ENCODE measurements at places on chromosomes 13 and 19.
A peak's percentile ranks its signal among the peaks of the same experiment; 100 is the strongest.

DNA sequence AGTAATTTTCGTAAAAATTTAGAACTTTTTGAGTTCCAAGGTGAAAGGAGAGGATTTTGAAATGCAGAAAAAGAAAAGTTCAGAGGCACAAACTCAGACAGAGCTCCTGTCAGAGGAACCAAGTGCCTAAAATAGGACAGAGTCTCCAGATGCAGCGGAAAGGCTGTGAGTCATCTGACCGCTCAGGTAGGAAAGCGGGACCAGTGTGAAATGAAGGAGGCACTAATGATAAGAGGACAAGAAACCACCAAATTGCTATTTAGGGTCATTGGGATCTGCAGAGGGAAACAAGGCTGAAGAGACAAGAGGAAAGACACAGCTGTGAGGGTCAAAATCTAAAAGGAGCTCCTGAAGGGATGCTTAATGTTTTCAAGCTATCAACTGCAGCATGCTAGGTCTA is 34.9 kb downstream of the IRS2 start:
- no peak for DNase-seq

DNA sequence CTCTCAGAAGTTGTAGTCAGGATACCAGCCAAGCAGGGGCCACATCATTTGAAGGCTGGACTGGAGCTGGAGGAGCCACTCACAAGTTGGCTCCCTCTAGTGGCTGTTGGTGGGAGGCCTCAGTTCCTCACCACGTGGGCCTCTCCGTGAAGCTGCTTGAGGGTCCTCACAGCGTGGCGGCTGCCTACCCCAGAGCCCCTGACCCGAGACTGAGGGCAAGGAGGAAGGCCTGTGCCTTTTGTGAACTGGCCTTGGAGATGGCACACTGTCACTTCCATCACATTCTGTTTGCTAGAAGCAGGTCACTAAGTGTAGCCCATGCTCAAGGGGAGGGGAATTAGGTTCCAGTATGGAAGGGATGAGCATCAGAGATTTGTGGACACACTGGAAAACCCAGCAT is 14.6 kb downstream of the GNA11 start:
- peak; percentile 63 for DNase-seq

DNA sequence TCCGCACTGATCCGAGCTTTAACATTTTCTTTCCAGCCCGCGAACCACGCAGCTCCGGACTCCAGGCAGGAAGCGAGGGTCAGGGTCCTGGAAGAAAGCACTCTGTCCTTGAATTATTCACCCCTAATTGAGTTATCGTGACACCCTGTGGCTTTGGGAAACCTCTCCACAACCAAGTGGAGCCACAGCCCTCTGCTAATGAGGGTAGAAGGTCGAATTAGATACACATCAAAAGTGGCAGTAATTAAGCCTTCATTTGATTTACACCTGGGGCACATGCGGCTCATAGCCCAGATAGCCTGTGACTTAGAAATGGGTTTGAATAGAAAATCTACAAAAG is 15.9 kb upstream of the RNF17 start:
- DNase-seq, result no peak

DNA sequence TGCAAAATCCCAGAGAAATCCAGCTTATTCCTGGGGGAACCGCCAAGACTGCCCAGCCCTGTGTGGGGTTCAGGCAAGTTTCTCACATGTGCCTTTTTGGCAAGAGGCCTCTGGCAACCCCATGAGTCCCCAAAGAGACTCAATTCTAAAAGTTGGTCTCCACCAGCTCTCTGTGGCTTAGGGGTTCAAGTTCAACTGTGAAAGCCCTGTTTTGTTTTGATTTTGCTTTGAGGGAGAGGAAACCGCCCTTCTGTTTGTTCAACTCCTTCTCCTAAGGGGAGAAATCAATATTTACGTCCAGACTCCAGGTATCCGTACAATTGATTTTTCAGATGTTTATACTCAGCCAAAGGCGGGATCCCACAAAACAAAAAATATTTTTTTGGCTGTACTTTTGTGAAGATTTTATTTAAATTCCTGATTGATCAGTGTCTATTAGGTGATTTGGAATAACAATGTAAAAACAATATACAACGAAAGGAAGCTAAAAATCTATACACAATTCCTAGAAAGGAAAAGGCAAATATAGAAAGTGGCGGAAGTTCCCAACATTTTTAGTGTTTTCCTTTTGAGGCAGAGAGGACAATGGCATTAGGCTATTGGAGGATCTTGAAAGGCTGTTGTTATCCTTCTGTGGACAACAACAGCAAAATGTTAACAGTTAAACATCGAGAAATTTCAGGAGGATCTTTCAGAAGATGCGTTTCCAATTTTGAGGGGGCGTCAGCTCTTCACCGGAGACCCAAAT is 583 bp upstream of the LDLR start:
- DNase-seq, result no peak

DNA sequence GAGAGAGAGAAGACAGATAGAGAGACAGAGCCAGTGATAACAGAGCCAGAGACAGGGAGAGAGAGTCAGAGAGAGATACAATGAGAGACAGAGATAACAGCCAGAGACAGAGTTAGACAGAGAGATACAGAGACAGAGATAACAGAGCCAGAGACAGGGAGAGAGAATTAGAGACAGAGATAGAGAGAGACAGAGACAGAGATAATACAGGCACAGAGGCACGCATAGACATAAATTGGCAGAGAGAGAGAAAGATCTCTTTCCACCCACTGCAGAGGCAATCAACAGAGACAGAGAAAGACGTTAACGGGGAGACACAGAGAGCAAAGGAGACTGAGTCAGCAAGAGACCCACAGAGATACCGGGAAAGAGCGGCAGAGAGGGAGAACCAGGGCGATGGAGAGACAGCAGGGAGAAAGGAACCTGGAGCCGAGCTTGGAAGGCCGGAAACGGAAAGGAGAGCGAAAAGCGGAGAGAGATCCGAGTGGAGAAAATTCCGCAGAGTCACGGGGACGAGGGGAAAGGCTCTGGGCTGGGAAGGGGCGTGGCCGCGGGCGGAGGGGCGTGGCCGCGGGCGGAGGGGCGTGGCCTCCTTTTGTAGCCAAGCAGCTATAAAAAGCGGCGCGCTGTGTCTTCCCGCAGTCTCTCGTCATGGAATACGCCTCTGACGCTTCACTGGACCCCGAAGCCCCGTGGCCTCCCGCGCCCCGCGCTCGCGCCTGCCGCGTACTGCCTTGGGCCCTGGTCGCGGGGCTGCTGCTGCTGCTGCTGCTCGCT is at the start of gene TNFSF9:
TSS of gene TNFSF9 (plus strand) at position 641 of the 777 bp plus-strand sequence. CDS start at position 652, 11 bp downstream.
- DNase-seq, result peak; percentile 82

GRCh38 chr13:91660076-91660415 is 261.6 kb downstream of the GPC5 start:
- DNase-seq, result no peak

GRCh38 chr19:40365613-40366401 is 17.3 kb downstream of the PLD3 start:
- DNase-seq, result peak; percentile 10

DNA sequence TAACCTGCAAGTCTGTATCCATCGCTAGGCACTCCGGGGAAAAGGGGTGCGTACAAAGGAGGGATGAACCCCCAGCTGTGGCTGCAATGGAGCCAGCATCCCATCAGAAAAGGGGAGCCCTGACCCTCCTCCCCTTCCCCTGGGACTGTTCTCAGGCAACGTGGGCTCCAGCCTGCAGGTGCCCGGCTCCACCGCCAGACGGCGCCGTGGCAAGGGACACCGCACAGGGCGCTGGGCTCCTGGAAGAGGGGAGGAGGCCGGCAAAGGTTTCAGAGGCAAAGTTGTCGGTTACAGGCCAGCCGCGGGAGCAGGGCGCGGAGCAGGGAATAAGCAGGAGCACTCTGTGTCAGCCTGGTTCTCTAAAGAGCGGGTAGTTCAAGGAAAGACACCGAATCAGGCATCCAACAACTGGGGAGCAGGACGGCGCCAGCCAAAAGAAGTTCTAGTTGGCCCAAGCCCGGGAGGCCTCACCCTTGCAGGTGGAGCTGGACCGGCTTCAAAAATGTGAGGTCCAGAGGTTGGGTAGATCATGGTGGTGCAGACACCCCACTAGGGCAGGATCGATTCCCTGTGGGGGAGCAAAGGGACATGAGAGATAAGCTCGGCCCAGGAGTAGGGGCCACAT is 53.0 kb upstream of the ATP12A start:
- DNase-seq, result no peak

- no peak for DNase-seq
Measured at GRCh38 chr13:98544104-98544710, 32.7 kb downstream of the STK24 start.

DNA sequence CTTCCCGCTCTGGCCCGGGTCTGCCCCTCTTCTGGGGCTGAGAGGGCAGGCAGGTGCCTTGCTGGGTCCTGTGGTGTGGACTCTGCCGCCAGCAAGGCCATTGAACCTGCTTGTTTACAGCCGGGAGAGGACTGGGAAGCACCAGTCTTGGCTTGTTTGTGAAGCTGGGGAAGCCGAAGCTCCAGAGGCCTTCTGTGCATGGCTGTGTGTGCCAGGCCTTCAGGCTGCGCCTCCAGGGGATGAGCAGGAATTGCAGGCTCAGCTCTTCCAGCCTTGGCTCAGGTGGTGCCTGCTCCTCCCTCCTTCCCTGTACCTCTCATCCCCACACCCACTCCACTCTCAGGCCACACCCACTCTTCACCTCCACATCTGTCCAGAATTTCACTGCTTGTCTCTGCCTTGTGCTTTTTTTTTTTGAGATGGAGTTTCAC is 17.5 kb downstream of the NDUFB7 start:
- DNase-seq, result no peak

GRCh38 chr13:102847272-102848234 is 1.7 kb downstream of the ERCC5 start:
- DNase-seq, result no peak

- no peak for DNase-seq
Measured at GRCh38 chr13:93751117-93751516, 524.5 kb downstream of the GPC6 start.

DNA sequence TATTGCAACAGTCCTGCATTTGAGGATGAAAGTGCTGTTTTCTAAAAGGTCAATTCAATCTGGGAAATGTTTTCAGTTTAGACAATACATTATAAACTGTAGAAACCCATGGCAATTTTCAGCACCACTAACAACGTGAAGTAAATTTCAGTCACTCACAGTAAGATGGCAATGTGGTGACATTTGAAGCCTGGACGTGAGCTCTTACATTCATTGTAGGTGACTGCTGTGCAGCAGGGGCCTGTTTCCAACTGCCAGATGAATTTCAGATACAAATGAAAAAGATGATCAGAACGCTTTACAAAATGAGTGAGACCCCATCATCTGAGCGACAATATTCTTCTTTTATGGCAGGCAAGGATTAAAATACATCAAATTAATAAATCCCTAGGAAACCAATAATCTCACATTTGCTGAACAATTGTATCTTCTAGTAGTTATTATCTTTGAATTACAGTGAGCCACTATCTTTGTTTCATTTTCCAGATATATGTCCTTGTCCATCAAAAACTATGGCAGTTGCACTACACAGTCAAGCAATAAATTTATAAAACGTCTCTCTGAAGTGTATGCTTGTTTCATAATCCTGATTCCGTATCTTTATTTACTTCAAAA is 1816.8 kb downstream of the OLFM4 start:
- no peak for DNase-seq
